Thoracic aorta endothelial cell (primary cell): ENCODE measurements at places on chromosomes 13 and 19. TPM values are rescaled to one million over a fixed set of nuclear protein-coding genes. Genes with fewer than 3 reads are reported as not detected.

Gene B3GNT8
- 3.6 and 5.0 TPM in 2 replicates for total RNA-seq

Gene TMIGD2
- not detected in 2 replicates for total RNA-seq

Gene NLRP5
- not detected in 2 replicates for total RNA-seq

Gene CTXN1
- total RNA-seq = 6.0 and 11.0 TPM in 2 replicates

Gene CKM
- total RNA-seq = not detected in 2 replicates

Gene DMPK
- 13.4 and 13.5 TPM in 2 replicates for total RNA-seq

Gene SRRM5
- 0.07 and 0.27 TPM in 2 replicates for total RNA-seq

Gene RNF225
- 0.14 and 0.27 TPM in 2 replicates for total RNA-seq

Gene RNF17
- not detected in 2 replicates for total RNA-seq

Gene HRC
- total RNA-seq = not detected in 2 replicates

Gene ZNF528
- total RNA-seq = 12.0 and 22.3 TPM in 2 replicates

Gene ZNF675
- 11.2 and 14.8 TPM in 2 replicates for total RNA-seq

Gene MYPOP
- total RNA-seq = 2.4 and 2.7 TPM in 2 replicates

Gene FBL
- total RNA-seq = 180 and 203 TPM in 2 replicates

Gene ZNF285
- total RNA-seq = 3.5 and 3.9 TPM in 2 replicates

Gene SPACA4
- not detected in 2 replicates for total RNA-seq

Gene RFXANK
- total RNA-seq = 51.3 and 57.7 TPM in 2 replicates

Gene KIR2DL4
- total RNA-seq = not detected in 2 replicates

Gene ZNF223
- 5.6 and 6.3 TPM in 2 replicates for total RNA-seq

Gene FBXO27
- total RNA-seq = 1.7 and 2.4 TPM in 2 replicates

Gene BRSK1
- 1.6 TPM in 1 of 2 replicates, not detected in the other for total RNA-seq

Gene TNFRSF19
- total RNA-seq = 0.22 and 0.53 TPM in 2 replicates

Gene ZNF525
- total RNA-seq = 5.9 and 6.7 TPM in 2 replicates

Gene CCDC8
- total RNA-seq = 0.13 and 0.36 TPM in 2 replicates

Gene ZNF480
- total RNA-seq = 11.1 and 13.2 TPM in 2 replicates

Gene APOC1
- total RNA-seq = 0.66 and 1.2 TPM in 2 replicates

Gene NDFIP2
- total RNA-seq = 21.7 and 25.5 TPM in 2 replicates

Gene ONECUT3
- not detected in 2 replicates for total RNA-seq

Gene ACP5
- not detected in 2 replicates for total RNA-seq

Gene GDF15
- total RNA-seq = 103 and 114 TPM in 2 replicates

Gene SYNGR4
- total RNA-seq = not detected in 2 replicates

Gene URAD
- total RNA-seq = not detected in 2 replicates

Gene KIR3DL1
- not detected in 2 replicates for total RNA-seq

Gene THAP8
- 0.80 and 1.1 TPM in 2 replicates for total RNA-seq

Gene KLK2
- not detected in 2 replicates for total RNA-seq

Gene PALM
- 6.5 and 9.8 TPM in 2 replicates for total RNA-seq

Gene NLRP7
- total RNA-seq = under 0.01 TPM in 1 of 2 replicates, not detected in the other

Gene CEACAM20
- total RNA-seq = not detected in 2 replicates

Gene SHANK1
- 1.5 and 2.9 TPM in 2 replicates for total RNA-seq

Gene PBX4
- not detected in 2 replicates for total RNA-seq

Gene APOE
- 0.40 and 0.65 TPM in 2 replicates for total RNA-seq

Gene ZNF546
- total RNA-seq = 3.3 and 3.9 TPM in 2 replicates

Gene SIGLECL1
- not detected in 2 replicates for total RNA-seq

Gene ZNF490
- total RNA-seq = 8.8 and 9.4 TPM in 2 replicates

Gene CYP2A6
- total RNA-seq = not detected in 2 replicates

Gene KLK14
- not detected in 2 replicates for total RNA-seq

Gene TM9SF2
- total RNA-seq = 143 and 158 TPM in 2 replicates

Gene CHST8
- 0.07 TPM in 1 of 2 replicates, not detected in the other for total RNA-seq

Gene AMER2
- not detected in 2 replicates for total RNA-seq

Gene NLRP8
- total RNA-seq = not detected in 2 replicates

Gene CERS1
- 1.3 and 1.9 TPM in 2 replicates for total RNA-seq

Gene KASH5
- total RNA-seq = not detected in 2 replicates

Gene CNMD
- not detected in 2 replicates for total RNA-seq
